ENCODE measurements at places on chromosomes 7 and 10.

DNA sequence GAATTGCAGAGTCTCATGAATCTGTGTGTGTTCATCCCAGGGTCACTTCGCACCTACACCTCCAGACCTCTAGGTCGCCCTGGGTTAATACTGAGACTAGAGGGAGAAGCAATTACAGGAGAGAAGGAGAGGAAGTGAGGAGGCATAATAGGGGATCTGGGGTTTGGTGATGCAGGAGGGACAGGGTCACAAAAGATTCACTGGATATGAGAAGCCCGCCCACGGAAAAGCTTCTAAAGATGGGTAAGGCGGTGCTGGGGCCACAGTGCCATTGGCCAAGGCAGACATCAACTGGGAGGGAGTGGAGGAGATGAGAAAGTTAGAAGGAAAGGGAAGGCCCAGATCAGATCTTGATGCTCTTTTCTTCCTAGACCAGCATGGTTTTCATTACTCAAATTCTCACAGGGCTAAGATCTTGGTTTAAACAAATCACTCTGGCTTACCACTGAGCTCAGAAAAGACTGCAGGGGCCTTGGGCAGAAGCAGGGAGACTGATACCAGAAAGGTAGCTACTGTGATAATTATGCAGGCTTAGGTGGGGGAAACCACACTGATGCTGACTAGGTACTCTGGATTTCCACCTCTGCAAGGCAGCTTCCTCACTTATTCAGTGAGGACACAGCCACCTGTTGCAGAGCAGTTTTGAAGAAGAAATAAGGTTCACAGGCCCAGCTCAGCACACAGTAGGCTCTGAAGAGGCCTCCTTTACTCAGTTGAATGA, 17.4 kb upstream of the ZNF273 start:
- no peak for DNase-seq

DNA sequence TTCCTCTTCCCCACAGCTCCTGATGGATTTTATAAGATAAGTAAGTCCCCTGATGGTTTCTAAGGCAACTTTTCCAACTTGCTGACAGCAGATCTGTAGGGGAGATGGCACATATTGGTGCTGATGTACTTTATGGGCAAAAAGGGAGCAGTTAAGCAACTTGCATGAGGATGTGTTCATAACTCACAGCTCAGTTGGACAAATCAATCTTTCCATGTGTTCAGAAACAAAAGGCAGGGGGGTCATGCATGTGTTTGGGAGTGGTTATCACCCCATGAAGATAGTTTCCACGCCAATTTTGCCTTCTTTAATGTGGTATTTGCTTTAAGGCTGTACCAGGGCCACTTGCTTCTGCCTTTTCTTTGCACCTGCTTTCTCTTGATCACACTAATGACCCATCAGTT, 6.1 kb downstream of the RBM20 start:
- no peak for DNase-seq

DNA sequence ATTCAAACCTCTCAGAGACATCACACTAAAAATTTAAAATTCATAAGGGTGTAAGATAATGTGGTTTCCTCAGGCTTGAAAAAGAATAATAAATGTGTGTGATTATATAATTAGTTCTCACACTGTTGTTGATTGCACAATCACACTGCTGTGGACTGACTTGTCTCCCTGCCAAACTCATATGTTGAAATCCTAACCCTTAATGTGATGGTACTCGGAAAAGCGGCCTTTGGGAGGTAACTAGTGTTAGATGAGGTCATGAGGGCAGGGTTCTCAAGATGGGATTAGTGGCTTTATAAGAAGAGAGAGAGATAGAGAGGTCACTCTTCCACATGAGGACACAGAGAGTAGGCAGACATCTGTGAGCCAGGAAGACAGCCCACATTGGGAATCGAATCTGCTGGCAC, 128.5 kb upstream of the COL1A2 start:
- peak; percentile 61 for DNase-seq

DNA sequence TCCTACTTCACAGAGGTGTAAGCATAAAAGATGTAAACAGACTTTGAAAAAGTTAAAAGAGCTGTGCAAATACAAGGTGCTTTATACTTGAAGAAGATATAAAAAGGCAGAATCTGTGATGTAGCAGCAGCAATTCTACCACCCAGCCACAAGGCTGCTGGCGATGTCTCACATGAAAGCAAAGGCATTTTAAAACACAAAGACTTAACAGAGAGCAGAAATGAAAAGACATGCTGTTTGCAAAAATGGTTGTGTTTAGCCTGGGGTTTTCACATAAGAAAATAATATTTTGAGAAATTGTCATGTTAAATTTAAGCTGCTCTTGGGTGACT, 85.5 kb upstream of the ZNF800 start:
- no peak for DNase-seq

- no peak for DNase-seq
These were observed 251.3 kb upstream of the VWC2 start for GRCh38 chr7:49522111-49522510.

GRCh38 chr10:63421591-63421990, 44.2 kb downstream of the JMJD1C start:
- no peak for DNase-seq

DNA sequence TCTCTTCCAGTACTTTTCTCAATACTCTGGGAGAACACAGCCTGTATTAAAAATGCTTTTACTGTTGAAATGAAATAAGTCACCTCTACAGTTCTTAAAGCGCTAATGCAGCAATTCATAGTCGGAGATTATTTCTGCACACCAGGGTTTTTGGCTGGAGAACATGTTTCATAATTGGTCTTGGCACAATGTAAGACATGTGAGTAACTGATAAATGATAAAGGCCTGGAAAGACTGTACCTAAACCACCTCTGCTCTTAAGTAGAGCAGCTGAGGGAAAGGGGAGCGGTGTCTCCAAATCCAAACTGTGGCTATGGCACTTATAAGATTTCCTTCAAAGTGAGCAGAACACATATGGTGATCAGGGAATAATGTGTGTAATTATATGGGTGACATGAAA, 390.3 kb upstream of the MBL2 start:
- no peak for DNase-seq

GRCh38 chr7:66597461-66597860, 31.2 kb upstream of the KCTD7 start:
- no peak for DNase-seq

DNA sequence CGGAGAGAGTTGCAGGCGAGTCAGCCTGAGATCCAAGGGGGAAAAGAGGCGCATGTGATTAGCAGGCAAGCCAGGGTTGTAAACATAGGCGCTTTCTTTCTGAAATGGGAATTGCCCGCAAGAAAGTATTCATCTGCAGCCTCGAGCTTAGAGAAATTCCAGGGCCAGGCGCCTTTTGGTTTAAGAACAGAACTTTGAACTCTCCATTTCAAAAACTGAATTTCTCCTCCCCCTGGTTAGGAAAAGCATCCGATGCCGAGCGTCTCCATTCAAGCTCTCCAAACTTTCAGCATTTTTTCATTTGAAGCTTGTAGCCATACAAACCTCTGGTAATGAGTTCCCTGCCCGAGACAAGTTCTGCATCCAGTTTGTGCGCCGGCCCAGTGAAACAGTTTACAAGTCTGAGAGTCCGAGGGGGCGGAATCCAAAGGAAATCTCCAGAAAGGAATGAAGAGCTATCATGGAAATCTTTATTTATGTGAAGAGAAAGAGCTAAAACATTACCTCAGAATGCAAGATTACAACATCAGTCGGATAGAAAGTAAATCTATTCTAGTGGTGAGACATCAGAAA, 69.9 kb downstream of the FAM204A start:
- DNase-seq = peak; percentile 68
